ENCODE measurements at places on chromosomes 16 and 17.

DNA sequence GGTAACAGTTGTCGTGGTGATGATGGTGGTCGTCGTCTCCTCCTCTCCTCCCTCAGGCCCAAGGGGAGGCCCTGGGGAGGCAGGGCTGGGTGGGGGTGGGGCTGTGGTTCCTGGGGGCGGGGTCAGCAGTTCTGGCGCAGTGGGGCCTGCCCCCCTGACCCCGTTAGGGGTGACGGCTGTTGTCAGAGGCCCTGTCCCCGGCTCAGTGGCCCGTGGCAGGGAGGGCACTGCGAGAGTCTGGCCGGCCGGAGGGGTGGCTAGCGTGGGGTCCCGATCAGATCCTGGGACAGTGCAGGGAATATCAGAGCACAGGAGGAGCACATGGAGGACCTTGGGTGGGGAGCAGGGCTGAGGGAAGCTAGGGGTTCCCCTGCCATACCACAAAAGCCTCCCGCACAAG lies 2.5 kb downstream of the SEZ6L2 start:
- no peak for DNase-seq

DNA sequence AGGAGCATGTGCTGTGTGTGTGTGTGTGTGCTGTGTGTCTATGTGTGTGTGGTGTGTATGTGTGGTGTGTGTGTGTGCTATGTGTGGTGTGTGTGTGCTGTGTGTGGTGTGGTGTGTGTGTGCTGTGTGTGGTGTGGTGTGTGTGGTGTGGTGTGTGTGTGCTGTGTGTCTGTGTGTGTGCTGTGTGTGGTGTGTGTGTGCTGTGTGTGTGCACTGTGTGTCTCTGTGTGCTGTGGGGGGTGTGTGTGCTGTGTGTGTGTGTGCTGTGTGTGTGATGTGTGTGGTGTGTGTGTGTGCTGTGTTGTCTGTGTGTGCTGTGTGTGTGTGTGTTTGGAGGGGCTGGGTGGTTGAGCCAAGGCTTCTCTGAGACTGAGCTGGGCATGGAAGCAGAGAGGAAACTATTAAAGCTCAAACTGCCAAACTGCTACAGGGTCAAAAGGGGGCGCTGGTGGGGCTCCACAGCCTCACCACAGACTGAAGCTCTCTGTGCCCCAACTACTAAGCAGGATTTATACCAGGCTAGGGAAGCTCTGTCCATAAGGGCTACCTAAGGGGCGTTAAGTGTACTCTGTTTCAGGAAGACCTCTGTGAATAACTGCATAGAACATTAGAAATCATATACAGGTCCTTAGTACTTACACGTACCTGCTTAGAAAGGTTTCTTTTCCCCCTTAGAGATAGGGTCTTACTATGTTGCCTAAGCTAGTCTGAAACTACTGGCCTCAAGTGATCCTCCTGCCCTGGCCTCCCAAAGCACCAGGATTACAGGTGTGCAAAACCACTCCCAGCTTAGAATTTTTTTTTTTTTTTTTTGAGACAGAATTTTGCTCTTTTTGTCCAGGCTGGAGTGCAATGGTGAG lies 27.8 kb upstream of the GHDC start:
- peak; percentile 58 for DNase-seq

DNA sequence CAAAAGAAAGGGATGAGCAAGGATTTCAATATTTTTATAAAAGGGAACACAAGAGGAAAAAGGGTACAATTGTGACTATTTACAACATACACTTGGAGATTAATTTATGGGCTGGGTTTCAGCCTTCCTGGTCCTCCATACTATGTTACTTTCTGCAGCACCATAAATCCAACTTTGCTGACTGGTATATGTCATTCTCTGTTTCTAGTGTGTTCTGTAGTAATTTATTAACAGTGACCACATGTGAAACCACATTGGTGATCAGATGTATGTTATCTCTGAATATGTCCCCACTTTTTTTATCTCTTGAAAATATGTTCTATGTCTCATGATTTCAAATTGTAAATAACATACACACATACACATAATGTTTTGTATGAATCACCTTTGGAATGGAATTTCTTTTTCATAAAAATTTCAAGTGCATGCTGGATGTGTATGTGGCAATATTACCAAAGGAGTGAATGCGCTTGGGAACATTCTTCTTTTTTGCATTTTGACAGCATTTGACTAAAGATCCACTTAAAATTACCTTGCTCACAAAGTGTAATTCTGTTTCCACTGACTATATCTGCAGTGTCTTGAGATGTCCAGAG lies 2.9 kb upstream of the LYRM9 start:
- DNase-seq, result no peak

DNA sequence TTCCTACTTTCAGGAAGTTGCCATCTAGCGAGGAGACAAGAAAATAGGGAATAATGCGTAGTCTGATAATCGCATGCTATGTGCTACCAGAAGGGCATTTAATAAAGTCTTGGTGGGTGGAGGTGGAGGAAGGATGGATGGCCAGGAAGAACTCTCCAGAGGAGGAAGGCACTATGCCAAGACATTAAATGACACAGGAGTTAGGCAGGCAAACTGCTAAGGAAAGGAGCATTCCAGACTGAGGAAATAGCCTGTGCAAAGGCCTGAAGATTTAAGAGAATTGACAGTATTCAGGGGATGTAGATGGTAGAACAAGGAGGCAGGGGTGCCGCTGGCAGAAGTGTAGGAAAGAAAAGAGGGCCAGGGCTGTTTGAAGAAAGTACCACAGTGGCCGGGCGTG lies 19.3 kb upstream of the ARHGAP44 start:
- no peak for DNase-seq

DNA sequence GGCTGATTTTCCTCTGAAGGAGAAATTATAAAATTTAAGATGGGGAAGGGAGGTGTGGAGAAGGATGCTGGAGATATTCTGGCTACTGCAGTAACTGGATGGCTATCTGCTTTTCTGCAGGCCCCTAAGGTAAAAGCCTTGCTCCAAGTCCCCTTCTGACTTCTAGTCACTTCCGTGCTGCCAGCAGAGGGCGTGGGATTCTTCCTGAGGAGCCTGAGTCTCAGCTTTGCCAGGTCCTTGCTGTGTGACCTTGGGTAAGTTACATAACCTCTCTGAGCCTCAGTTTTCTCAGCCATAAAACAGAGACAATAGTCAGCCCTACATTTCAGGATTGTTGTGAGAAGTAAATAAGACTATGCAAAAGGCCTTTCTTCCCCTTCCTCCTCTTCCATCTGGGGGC lies 24.3 kb upstream of the TMEM220 start:
- DNase-seq, result peak; percentile 16

GRCh38 chr17:47883589-47884426 lies 12.2 kb upstream of the SP2 start:
- DNase-seq, result no peak

- no peak for DNase-seq
Observed at GRCh38 chr17:46148247-46148646, 45.0 kb downstream of the KANSL1 start.

DNA sequence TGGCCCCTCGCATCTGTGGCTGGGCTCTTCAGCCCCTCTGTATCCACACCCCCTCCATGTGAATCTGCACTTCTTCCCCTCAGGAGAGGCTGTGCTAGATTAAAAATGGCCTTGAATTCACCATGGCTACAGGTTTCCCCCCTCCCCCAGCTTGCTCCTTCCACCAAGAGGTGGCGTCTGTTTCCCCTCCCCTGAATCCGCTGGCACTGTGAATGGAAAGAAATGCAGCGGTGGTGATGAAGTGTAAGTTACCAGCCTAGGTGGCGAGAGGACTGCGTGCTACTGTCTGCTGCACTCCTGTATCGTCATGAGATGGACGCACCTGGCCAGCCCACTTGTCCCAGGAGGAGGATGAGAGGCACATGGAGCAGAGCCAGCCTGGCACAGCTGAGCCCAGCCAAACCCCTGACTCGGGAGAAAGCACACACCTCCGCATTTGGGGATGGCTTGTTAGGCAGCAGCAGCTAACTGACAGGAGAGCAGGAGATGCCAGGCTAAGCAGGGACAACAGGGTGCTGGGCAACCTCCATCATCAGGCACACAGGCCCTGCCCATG lies 26.2 kb downstream of the TNFRSF13B start:
- DNase-seq, result no peak

- DNase-seq, result no peak
Observed at GRCh38 chr16:23512168-23512695, 1.9 kb upstream of the GGA2 start.

GRCh38 chr17:34652021-34652555 lies 72.7 kb downstream of the TMEM132E start:
- DNase-seq, result no peak

DNA sequence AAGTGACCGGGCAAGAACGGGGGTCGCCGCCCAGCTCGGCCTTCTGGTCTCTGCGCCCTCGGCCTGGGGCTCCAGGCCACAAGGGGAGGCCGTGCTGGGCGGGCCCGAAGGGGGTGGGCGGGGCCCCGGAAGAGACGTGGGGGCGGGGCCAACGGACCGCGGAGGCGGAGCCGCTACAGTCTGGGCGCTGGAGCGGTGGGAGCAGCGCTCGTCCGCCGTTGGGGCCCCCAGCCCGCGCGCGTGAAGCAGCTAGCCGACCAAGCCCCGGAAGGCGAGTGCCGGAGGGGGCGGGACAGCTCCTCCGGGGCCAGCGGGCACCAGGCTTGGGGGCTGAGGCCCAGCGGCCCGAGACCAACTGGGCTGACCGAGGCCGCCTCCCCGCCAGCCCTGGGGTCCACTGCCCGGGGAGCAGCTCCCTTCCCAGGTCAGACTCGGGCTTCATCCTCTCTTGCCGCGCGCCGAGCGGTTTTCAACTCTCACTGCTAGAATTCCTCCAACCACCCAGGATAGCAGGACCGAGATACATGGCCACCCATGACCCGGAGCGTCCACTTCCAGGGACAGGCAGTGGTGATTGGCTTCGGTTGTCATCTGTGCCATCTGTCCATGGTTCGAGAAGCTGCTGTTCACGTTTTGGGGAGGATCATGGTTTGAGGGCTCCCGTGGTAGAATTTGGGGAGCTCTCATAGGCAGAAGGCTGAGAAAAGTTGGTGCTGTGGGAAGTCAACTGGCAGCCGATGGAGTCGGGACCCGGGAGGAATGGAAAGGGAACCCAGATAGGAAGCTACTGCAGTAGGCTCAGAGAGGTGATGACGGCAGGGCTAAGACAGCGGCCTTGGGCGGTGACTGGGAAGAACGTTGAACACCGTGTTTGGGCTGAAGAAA lies 44.6 kb upstream of the LCMT1 start:
- peak; percentile 78 for DNase-seq

GRCh38 chr17:78670850-78671725 lies 93.9 kb upstream of the DNAH17 start:
- DNase-seq, result no peak

GRCh38 chr17:21528031-21528695 lies 152.0 kb downstream of the KCNJ12 start:
- no peak for DNase-seq

Measured in activated naive CD4-positive, alpha-beta T cell treated with anti-CD3 and anti-CD28 coated beads, Interleukin-2, amount 50 U/mL, for 16 hours (primary cell).